ENCODE measurements at places on chromosomes 2 and 18.

DNA sequence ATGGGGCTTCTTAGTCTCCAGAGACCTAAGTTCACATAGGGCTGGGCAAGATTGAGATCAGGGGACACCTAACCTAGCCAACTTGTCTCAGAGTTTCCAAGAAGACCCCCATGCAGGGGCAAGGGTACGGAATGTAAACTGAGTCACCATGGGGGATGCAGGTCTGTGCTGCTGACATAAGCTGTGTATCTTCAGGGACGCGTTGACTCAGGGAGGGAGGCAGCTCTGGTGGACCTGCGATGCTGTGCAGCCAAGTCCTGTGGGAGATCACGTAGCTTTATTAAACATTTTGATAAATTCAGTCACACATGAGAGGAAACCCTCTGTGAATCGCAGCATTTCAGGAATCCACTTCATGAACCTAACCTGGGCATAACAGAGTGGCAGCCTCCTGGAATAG lies 216.0 kb downstream of the ANKRD30B start:
- no peak for DNase-seq

DNA sequence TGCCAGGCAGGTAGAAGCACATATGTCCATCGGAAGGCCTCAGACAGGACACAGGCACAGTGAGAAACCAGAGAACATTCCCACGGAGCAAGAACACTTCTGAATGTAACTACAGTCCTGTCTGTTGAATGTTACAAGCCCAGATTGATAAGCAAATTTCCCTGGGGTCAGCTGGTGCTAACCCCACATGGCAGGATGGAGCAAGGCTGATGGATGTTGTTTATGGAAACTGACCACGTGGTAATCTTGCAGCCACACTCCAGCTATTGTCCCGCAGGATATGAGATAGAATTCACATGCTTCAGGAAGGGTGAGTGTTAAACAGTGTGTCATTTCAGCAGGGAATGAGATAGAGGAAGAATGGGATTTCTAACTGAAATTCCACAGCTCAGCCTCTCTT lies 138.8 kb upstream of the COPS8 start:
- DNase-seq, result no peak

- DNase-seq, result no peak
These were observed 10.4 kb downstream of the IL1RN start for GRCh38 chr2:113137827-113138226.

DNA sequence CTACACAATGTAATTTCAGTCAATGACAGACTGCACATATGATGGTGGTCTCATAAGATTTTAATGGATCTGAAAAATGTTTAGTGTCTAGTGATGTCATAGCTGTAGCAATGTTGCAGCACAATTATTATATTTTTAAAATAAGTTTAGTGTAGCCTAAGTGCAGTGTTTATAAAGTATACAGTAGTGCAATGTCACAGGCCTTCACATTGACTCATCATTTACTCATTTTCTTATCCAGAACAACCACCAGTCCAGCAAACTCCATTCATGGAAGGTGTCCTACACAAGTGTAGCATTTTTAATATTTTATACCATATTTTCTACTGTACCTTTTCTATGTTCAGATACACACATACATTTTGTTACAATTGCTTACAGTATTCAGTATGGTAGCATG lies 663.1 kb downstream of the ERBB4 start:
- DNase-seq, result no peak

GRCh38 chr2:81505586-81505985 lies 1201.0 kb upstream of the LRRTM1 start:
- no peak for DNase-seq

GRCh38 chr2:223936862-223937326 lies 8.2 kb downstream of the WDFY1 start:
- no peak for DNase-seq

- DNase-seq, result no peak
These were observed 41.4 kb upstream of the GPR75 start for GRCh38 chr2:53901192-53901591.

DNA sequence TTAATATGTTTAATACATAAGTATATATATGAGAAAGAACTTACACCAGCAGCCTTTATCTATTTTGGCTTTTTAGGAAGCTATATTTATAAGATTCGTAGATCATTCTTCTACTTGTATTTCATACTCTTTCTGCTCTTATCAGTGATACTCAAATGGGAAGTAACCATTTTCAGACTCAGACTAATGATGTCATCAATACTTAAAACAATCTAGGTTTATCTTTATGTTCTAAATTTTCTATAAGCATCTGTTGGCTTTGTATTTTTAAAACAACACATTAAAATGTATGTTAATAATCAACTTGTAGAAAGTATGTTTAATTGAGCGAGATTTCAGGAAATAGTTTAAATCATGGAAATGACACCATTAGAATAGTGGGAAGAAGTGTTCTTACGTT lies 50.9 kb upstream of the DYSF start:
- no peak for DNase-seq
